Lung microvascular endothelial cell (primary cell): ENCODE measurements at places on chromosomes 7 and 10. TPM values are rescaled to one million over a fixed set of nuclear protein-coding genes. Genes with fewer than 3 reads are reported as not detected.
A peak's percentile ranks its signal among the peaks of the same experiment; 100 is the strongest.

- peak; percentile 94 for DNase-seq
Observed at GRCh38 chr7:158740657-158741293, 36.2 kb upstream of the NCAPG2 start.

DNA sequence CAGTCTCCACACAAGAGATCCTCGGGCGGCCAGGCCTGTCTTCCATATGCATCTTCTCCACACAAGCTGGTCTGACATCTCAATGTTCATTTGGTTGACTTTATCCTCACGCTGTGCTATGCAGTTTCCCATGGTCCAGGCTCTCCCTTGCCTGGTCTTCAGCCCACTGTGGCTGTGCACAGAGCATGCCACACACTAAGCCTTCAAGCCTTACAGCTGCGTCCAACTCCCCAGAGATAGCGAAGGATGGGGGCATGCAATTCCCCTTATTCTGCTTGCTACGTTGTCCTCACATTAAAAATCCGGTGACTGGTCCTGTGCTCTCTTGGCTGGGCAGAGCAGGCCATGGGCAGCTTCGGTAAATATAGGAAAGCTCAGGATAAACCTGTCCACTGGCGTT, 188.7 kb upstream of the TCERG1L start:
- no peak for DNase-seq

DNA sequence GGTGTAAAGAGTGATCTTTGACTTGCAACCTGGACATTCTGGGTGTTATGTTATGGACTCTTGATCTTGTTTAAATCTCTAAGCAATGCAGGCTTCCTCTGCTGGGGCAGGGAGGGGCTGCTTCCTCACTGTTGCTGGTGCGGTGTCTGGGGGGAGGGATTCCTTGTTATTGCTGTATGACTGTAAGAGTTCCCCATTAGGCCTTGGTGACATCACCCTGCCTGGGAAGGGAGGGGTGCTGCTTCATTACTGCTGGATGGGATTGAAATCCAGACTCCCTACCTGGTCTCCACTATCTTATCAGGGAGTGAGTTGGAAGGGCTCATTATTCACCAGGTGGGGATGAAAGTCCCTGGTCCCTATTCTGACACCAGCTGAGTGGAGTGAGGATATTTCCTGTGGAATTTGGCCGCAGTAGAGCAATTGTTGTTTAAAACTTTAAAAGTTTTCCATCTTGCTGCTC, 8.8 kb downstream of the OGDH start:
- DNase-seq, result peak; percentile 71

- DNase-seq, result no peak
Observed at GRCh38 chr10:88129013-88129412, 265.6 kb downstream of the PTEN start.

DNA sequence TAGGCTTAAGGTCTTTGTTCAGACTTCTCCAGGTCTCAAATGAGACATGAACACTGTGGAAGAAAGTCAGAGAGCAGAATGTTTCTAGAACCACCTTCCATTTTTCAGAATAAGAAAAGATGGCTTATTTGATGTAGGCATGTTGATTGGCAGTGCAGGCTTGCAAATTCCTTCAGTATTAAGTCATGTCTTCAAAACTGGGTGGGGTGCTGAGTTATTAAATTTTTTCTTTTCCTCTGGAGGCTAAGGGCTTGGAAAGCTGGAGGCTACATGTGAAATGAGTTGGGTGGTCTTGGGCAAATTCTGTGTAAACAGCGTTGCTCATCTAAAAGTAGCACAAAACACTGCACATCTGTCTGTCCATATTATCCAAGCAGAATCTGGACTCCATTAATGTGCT, 62.8 kb downstream of the PRTFDC1 start:
- peak; percentile 41 for DNase-seq

DNA sequence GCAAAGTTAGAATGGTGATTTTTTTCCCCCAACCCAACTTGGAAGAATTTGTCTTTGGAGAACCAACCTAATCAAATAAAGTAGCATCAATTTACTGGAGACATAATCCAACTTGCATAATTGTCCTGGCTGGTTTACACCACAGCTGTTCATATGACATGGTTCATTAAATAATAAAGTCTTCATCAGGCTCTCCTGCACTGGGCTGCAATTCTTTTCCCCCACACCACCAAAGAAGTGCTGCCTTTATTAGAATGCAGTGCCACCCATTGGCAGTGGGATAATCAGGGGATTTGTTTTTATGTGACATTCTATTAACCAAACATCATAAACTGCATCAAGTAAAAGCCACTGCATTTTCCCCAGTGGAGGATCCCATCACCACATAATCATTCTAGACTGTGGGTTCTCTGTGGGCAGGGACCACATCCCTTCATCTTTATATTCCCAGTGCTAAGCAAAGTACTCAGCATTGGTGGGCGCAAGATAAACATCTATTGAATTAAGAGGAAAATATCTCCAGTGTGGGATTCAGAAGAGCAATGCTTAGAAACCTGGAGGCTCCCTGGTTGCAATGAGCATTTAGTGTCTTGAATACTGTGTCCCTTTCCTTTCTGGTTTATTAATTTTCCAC, 322.0 kb downstream of the KCNMA1 start:
- no peak for DNase-seq

Gene PLXDC2
- 0.87 and 9.1 TPM in 2 replicates for total RNA-seq

Gene PNLIPRP2
- not detected in 2 replicates for total RNA-seq

Gene OGDH
- total RNA-seq, result 28.1 and 39.9 TPM in 2 replicates
